HL-60 (cell line): ENCODE measurements at places on chromosomes 4 and X.

DNA sequence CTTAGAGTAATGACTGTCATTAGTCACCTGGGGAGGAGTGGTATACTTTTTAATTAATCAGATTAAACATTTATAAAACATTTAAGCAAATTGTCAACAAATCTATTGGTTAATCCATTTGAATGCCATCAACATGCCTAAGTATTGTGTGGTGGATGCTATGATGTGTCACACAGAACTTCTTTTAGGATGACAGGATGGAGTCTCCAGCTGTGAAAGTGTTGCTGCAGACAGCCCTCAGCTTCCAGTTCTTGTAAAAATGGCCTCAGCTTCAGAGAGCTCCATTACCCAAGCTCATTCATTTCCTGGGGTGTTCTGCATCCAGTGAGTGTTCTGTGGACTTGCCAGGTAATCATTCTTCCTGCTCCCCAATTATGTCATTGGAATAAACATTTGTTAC, 74.3 kb upstream of the CLNK start:
- no peak for DNase-seq

DNA sequence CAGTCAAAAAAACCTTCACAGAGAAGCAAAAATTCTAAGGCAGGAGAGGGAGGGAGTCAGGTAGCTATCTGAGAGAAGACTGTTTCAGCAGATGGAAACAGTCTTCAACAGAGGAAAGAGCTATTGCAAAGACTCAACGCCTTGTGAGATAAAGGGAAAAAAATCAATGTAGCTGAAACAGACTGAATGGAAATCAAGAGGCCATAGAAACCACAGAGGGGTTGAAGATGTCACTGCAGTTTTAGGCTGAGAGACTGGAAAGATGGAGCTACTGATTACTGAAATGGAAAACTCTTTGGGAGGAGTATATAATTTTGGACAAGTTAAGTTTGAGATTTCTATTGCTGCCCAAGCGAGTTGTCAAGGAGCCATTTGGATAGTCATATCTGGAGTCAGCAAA, 28.4 kb upstream of the CXCL8 start:
- no peak for DNase-seq

DNA sequence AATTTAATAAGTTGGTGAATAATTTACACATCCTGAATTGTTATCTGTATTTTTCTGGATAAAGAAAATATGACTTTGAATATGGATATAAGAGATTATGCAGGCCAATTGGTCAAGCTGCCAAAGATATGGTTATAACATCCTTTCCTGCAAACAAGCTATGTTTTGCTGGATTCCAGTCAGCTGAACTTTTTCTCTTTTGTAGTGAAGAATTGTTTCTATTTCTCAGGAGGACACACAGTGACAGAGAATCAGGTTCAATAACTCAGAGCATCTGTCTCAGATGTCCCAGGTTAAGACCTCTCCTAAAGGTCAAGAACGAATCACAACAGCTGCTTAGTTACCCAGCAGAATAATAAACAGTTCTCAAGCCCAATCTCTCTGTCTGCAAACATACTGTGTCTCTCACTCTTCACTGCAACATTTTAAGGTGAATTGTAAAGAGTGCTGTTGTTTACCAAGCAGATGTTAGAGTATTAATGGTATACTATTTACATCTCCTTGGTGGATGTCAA, 189.5 kb upstream of the ANKRD50 start:
- DNase-seq, result no peak

GRCh38 chr4:8171266-8171665, 12.7 kb upstream of the ABLIM2 start:
- DNase-seq, result no peak

- no peak for DNase-seq
These were observed 1.0 kb downstream of the POF1B start for GRCh38 chrX:85378461-85378860.

DNA sequence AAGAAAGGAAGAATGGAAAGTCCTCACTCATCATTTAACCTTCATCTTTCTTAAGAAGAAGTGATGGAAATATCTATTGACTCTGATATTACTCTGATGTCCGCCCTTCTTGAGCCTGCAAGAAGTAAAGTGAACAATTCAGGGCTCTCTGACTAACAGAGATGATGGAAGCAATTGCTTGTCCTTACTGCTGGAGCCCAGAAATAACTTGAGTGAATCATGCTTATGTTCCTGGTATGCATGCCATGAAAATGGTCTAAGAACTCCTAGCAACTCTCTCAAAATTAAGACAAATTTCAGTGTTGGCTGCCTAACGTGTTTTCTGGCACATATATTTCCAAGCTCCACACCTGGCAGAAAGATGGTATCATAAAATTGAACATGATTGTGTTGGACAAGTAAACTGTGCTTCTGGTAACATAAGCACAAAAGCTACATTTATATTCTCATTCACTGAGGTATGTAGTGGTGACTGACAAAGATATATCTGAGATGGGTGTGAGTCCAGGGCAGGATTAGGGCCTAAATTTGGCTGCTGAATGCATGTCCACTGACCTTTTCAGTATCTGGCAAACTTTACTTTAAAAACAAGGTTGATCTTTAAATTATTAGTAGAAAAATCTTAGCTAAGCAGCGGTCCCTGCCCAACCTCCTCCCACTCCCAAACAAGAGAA, 109.2 kb upstream of the OTUD4 start:
- DNase-seq, result no peak
